ENCODE measurements at places on chromosomes 11 and 22. TPM values are rescaled to one million over a fixed set of nuclear protein-coding genes. Genes with fewer than 3 reads are reported as not detected.

DNA sequence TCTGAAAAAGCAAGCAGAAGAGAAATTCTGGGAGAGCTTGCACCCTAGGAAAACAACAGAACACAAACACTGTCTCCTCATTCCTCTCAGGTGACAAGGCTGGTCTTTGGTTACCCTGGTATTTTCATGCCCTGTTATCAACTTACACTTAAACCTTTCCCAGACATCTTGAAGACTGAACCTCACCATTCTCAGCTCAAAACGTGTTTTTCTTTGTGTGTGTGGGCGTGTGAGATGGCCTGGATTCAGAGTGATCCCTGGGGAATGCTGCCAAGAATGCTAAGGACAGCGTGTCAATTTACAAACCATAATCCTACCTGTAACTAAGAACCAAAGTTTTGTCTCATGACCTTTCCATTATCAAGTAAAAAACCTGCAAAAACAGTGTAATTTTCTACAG, 33.3 kb downstream of the ELF5 start:
- no peaks in the 10 kb centered on the region for H3K4me1 ChIP-seq
- H3K27ac ChIP-seq = no peak overlapping the region
- H3K4me3 ChIP-seq = no peak overlapping the region
- H3K27me3 ChIP-seq = no peaks in the 10 kb centered on the region
- DNase-seq = peak; percentile 59
- H3K36me3 ChIP-seq = no peaks in the 10 kb centered on the region

PATE2 gene
- total RNA-seq = not detected

SCGB1C1 gene
- total RNA-seq = not detected

- H3K36me3 ChIP-seq = no peaks in the 10 kb centered on the region
- H3K27me3 ChIP-seq = no peaks in the 10 kb centered on the region
- H3K27ac ChIP-seq = peak overlapping the region; percentile 76
- no peaks in the 10 kb centered on the region for H3K4me1 ChIP-seq
- no peak for DNase-seq
Measured at GRCh38 chr22:25148149-25148691, 51.4 kb upstream of the CRYBB3 start.

GRCh38 chr11:81916451-81916850, 817.2 kb downstream of the FAM181B start:
- no peak overlapping the region for H3K27ac ChIP-seq
- no peaks in the 10 kb centered on the region for H3K4me1 ChIP-seq
- no peak overlapping the region for H3K4me3 ChIP-seq
- no peak for DNase-seq

- no peaks in the 10 kb centered on the region for H3K27me3 ChIP-seq
- H3K4me1 ChIP-seq = no peaks in the 10 kb centered on the region
- no peak for DNase-seq
- no peaks in the 10 kb centered on the region for H3K36me3 ChIP-seq
- H3K27ac ChIP-seq = no peak overlapping the region
Measured at GRCh38 chr11:87022254-87022653, 15.5 kb upstream of the TMEM135 start.

OR51E2 gene
- total RNA-seq = 1.2 TPM

GRCh38 chr11:94909371-94909820, 64.0 kb downstream of the CWC15 start:
- no peak for DNase-seq
- H3K4me1 ChIP-seq = no peaks in the 10 kb centered on the region
- H3K4me3 ChIP-seq = no peak overlapping the region
- no peak overlapping the region for H3K27ac ChIP-seq
- no peaks in the 10 kb centered on the region for H3K27me3 ChIP-seq
- no peaks in the 10 kb centered on the region for H3K36me3 ChIP-seq

DNA sequence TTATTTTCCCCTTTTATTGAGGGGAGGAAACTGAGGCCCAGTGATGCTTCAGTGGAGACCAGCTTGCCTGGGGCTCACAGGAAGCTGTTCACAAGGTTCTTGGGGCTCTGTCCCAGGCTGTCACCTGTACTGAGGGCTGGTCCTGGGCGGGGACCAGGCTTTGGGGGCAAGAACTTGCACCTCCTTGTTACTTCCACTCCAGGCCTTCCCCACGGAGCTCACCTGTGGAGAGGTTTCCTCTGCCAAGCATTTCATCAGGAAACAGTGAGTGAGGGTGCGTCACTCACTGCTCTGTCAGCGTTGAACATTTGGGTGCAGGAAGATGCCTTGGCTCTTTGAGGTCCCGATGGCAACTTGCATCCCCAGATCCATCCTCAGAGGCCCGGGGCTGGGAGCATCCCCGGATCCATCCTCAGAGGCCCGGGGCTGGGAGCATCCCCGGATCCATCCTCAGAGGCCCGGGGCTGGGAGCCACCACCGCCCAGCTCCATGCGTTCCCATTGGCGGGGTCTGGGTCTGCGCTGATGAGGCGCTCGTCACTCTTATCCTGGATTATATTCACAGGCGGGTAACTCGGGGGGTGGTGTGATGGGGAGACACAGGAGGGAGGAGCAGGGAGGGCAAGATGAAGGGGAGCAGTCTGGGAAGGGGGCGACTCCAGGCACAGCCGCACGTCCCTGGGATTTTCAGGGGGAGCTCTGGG, 1.4 kb upstream of the SMIM38 start:
- H3K4me1 ChIP-seq = no peaks in the 10 kb centered on the region
- H3K36me3 ChIP-seq = no peaks in the 10 kb centered on the region
- no peaks in the 10 kb centered on the region for H3K27me3 ChIP-seq
- DNase-seq = no peak
- no peak overlapping the region for H3K4me3 ChIP-seq

GRCh38 chr22:27386186-27386585, 415.4 kb downstream of the MN1 start:
- peak; percentile 28 for DNase-seq
- H3K4me1 ChIP-seq = no peaks in the 10 kb centered on the region
- no peak overlapping the region for H3K4me3 ChIP-seq
- no peaks in the 10 kb centered on the region for H3K27me3 ChIP-seq
- H3K36me3 ChIP-seq = no peaks in the 10 kb centered on the region

KREMEN1 gene
- total RNA-seq = 16.2 TPM

DNA sequence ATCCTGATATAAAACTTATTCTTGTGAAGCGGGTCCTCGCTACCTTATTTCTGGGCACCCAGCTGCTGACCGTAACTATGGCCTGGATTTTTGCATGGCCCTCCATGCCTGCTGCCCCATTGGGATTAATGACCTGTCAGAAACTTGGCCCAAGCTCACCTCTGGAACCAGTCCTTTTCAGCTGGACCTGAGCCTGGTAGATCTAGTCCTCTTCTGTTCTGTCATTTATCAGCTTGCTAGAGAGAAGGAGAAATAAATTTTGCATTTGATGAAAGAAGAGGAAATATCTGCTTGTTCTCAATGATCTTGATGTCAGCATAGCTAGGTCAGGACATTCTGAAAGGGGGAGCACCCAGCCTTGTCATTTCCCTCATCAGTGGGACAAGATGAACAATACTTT, 387.8 kb upstream of the LARGE1 start:
- no peaks in the 10 kb centered on the region for H3K27me3 ChIP-seq
- no peak for DNase-seq
- H3K4me3 ChIP-seq = no peak overlapping the region
- H3K36me3 ChIP-seq = no peaks in the 10 kb centered on the region

- no peak for DNase-seq
- no peaks in the 10 kb centered on the region for H3K4me1 ChIP-seq
- no peak overlapping the region for H3K27ac ChIP-seq
- H3K27me3 ChIP-seq = no peaks in the 10 kb centered on the region
- no peak overlapping the region for H3K4me3 ChIP-seq
Measured at GRCh38 chr11:116640641-116641402, 132.0 kb downstream of the BUD13 start.

CAVIN3 gene
- 58.1 TPM for total RNA-seq

DNA sequence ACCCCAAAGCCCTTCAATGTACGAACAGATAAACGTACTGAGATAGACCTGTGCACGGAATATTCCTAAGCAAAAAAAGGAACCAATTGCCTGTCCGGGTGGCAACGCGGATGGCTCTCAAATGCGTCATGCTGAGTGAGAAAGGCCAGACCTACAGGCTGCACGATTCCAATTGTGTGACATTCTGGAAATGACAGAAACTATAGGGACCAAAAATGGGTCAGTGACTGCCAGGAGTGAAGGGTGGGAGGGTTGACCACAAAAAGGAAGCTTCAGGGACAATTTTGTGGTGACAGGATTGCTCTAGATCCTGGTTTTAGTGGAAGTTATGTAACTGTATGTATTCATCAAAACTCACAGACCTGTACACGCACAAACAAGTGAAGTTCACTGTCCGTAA, 24.0 kb upstream of the SYT8 start:
- no peak overlapping the region for H3K4me3 ChIP-seq
- no peak overlapping the region for H3K27ac ChIP-seq
- H3K36me3 ChIP-seq = no peaks in the 10 kb centered on the region
- no peaks in the 10 kb centered on the region for H3K27me3 ChIP-seq
- H3K4me1 ChIP-seq = no peaks in the 10 kb centered on the region

GALR3 gene
- total RNA-seq = not detected

GRCh38 chr11:72100462-72100861, 2.6 kb downstream of the LAMTOR1 start:
- DNase-seq = no peak
- H3K27me3 ChIP-seq = no peaks in the 10 kb centered on the region

DNA sequence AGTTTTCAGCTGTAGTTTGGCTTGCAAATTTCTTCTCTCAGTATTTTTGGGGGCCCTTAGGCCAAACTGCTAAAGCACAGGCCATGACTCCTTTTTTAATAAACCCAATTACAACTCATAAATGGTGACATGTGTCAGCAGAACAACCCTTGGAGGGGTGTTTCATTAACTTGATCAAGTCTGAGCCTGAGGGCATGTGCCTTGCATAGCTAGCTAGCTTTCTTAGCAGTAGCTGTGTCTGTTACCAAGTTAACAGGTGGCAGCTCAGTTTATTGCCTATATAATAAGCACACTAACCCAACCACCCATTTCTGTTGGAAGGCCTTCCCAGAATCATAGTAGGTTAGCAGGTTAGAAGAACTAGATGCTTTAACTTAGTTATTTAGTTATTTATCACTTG, 950.3 kb upstream of the CCDC90B start:
- H3K36me3 ChIP-seq = no peaks in the 10 kb centered on the region
- no peak overlapping the region for H3K27ac ChIP-seq
- H3K27me3 ChIP-seq = no peaks in the 10 kb centered on the region
- DNase-seq = no peak
- H3K4me1 ChIP-seq = no peaks in the 10 kb centered on the region
- H3K4me3 ChIP-seq = no peak overlapping the region

SAA2 gene
- total RNA-seq = 82.0 TPM

DNA sequence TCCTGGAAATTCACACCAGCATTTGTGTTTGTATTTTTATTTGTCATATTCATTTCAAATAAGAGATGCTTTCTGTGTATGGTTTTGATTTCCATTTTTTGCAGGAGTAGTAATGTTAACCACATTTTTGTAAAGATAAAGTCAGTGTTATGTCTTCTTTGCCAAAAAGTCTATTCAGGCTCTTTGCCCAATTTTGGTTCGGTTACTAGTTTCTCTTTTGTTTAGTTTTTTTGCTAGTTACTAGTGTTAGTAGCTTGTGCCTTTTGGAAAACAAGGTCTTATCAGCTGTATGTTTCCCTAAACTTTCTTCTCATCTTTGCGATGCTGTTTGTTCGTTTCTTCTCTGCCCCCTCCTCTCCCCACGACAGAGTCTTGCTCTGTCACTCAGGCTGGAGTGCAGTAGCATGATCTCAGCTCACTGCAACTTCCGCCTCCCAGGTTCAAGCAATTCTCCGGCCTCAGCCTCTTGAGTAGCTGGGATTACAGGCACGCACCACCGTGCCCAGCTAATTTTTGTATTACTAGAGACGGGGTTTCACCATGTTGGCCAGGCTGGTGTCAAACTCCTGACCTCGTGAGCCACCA, 112.3 kb upstream of the GRK3 start:
- H3K4me1 ChIP-seq = no peaks in the 10 kb centered on the region
- no peak overlapping the region for H3K27ac ChIP-seq
- no peak overlapping the region for H3K4me3 ChIP-seq
- DNase-seq = no peak
- no peaks in the 10 kb centered on the region for H3K36me3 ChIP-seq

DNA sequence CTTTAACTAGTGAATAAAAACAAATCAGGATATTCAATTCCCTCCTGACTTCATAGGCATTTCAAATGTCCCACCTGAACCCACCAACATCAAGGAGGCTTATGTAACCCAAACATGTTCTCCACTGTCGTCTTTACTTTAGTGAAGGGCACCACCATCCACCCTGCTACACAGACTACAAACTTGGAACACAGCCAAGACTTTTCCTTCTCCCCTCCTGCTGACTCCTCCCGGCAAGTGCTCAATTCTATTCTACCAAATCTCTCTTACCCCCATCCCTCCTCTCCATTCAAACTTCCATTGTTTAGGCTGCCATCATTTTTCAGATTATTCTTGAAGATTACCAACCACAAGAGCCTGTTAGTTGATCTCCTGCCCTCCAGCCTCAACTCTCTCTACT, 24.3 kb downstream of the SAAL1 start:
- H3K36me3 ChIP-seq = peaks cover 5% of the 10 kb centered on the region
- no peak for DNase-seq
- H3K27me3 ChIP-seq = no peaks in the 10 kb centered on the region
- no peak overlapping the region for H3K4me3 ChIP-seq

PACSIN3 gene
- total RNA-seq = 15.1 TPM

NECTIN1 gene
- total RNA-seq = 13.2 TPM

DNA sequence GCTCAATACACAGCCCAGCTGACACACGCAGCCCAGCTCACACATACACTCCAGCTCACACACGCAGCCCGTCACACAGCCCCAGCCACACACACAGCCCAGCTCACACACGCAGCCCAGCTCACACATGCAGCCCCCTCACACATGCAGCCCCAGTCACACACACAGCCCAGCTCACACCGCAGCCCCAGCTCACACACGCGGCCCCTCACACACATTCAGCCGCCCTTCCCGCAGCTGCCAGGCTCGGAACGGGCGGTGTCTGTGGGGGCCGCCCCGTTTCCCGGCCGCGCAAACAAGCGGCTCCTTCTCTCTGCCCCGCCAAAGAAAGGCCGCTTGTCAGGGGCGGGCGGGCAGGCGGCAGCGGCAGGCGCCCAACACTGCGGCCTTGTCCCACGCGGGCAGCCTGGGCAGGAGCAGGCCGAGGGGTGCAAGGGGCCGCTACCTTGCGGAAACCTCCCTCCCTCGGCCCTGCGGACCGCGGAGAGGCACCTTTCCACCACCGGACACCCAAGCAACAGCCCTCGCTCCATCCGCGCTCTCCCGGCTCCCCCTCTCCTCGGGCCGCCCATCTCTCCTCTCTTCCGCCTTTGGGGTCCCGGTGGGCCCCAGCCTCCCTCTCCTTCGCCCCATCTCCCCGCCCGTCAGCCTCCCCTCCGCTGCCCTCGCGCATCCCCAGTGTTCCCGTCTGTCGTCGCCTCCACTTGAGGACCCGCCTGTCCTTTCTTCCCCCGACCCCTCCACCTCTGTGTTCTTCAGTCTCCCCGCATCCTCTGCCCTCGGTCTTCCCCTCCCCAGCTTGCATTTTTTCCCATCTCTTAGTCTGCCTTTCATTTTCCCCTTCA, 2.2 kb downstream of the PHLDB1 start:
- peaks cover 6% of the 10 kb centered on the region for H3K36me3 ChIP-seq
- H3K4me3 ChIP-seq = peak overlapping the region; percentile 36
- peaks cover 4% of the 10 kb centered on the region for H3K27me3 ChIP-seq
- H3K27ac ChIP-seq = peak overlapping the region; percentile 86
- peaks cover 17% of the 10 kb centered on the region for H3K4me1 ChIP-seq
- DNase-seq = peak; percentile 50

GRCh38 chr22:46632646-46633249, 12.6 kb downstream of the GRAMD4 start:
- H3K4me3 ChIP-seq = no peak overlapping the region

GRCh38 chr22:43885319-43885671, 6.5 kb downstream of the PNPLA5 start:
- no peak for DNase-seq
- H3K4me3 ChIP-seq = no peak overlapping the region
- no peak overlapping the region for H3K27ac ChIP-seq
- H3K36me3 ChIP-seq = no peaks in the 10 kb centered on the region
- H3K27me3 ChIP-seq = peaks cover 5% of the 10 kb centered on the region
